Muscle of arm (tissue), 14 donors: ENCODE measurements at places on chromosomes 2 and 18. TPM values are rescaled to one million over a fixed set of nuclear protein-coding genes. Genes with fewer than 3 reads are reported as not detected.

DNA sequence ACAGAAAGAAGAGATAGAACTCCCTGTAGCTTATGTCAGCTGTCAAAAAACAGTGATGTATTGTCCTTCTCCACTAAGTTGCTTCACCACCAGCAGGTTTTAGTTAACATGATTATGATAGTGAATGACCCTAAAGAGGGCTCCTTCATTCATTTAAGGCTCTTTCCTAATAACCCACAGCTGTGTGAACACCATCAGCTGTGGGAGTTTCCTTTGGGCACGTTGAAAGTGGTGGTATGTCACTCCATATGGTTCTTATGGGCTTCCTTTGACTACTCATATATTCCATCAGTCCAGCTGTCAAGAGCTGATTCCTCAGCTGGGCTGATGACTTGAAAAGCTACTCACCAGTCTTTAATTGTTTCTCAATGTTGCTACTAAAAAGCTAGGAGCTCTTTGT is 210.3 kb downstream of the UBE2E3 start:
- DNase-seq: no peak

DNA sequence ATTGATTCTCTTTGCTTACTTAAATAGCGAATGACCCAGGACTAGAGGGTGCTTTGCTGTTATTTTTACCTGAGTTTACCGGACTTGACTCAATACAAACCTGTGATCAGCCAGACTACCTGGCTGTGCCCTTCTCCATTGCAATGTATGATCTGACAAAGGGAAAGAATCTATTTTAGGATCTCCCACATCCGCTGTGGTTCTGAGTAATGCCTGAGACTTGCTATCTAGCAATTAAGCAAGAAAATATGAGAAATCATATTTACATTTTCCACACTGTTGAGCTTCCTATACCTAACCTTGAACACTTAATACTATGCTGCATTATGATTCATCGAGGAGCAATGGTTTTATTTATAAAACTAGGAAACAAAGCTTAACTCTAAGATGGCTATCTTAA is 215.2 kb downstream of the RAD51AP2 start:
- DNase-seq: no peak

- DNase-seq: no peak
Measured at GRCh38 chr2:176514805-176515500, 245.7 kb downstream of the MTX2 start.

DNA sequence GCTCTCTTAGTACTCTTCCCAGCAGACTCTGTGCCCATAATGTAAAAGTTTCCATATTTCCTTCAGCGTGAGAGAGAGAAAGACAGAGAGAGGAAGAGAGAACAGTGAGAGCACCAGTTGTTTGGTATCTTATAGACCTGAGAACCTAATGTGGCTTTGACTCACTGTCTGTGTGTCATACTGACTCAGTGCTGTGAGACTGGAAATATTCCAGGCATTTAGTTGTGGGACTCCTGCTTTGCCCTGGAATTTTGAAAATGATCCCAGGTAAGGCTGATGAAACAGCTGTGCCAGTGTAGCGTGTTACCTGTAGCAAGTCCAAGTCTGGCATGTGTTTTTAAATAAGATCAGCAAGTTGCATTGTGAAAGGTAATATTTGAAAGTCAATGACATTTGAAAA is 87.9 kb upstream of the KCNH7 start:
- no peak for DNase-seq

DNA sequence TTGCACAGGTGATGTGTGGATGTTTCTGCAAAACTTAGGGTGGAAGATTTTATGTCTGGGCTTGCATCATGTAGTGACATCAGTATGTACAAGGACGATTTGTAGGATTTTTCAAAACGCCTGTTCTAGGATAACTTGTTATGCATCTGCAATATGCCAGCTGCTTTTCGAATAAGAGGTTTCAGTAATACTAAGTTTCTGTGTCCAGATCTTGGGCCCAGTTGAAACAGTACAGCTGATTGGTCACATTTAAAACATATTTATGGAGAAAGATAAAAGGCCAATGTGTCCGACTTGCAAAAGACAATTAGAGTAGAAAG is 1.2 kb downstream of the PTPN4 start:
- DNase-seq: no peak

GRCh38 chr2:40823478-40823877 is 371.6 kb upstream of the SLC8A1 start:
- no peak for DNase-seq

DNA sequence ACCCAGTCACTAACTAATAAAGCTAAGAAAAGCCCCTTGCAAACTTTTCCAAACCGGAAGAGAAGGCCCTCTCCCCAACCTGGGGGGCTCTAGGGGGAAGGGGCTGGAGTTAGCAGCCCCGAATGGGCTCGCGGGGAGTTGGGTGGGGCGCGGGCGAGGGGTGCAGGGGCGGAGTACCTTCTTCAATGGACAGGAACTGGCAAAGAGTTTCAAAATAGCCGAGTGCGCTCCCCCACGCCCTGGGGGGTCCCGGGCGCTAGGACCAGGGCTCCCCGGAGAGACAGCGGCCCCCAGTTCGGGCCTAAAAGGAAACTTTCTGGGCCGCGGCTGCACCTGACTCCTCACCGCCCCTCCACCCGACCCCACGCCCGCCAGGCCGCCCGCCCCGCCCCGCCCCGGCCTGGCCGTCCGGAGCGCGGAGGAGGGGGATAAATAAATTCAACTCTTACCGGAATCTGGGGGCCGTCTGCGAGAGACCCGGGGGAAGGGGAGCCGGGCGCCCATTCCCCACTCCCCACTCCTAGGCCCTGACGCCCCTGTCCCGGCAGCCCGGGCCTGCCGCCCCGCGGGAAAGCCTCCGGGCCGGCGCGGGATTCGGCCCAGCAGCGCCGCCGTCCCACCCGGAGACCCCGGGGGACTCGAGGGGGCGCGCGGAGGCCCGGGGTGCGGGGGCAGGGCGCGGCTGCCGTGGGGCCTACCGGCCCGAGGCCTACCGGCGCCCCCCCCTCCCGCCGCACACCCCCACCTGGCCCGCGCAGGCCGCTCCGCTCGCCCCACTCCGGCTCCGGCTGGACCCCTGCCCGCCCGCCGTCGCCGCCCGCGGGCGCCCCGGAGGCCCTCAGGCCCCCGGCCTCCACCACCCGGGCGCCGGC is 868 bp downstream of the INO80D start:
- DNase-seq: peak; percentile 40

DNA sequence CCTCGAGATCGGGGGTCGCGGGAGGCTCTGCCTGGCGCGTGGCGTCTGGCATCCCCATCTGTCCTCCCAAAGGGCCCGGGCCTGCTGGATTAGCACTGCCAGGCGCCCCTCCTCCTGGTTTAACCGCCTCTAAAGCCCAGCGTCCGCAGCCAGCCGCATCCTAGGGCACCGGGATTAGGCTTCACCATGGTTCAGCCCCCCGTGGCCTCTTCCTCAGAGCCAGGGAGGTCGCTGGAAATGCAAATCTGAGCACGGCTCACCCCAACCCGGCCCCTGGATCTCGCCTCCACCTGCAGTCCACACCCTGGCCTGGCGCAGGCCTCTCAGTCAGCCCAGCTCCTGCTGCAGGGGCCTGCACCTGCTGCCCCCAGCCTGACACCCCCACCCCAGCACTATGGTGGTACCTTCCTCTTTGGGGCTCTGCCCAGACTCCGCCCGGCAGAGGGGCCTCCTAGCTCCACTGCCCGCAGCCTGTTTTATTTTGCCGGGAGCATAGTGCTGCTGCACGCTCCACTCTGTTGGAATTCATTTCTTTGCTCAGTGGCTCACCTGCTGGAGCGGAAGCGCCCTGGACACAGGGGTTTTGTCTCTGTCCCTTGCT is 13.2 kb downstream of the PRELID3A start:
- DNase-seq: peak; percentile 46

GRCh38 chr2:215790523-215791421 is 222.6 kb downstream of the MREG start:
- no peak for DNase-seq

TMEM131 gene
- 49.9 TPM for polyA plus RNA-seq

ANKRD62 gene
- not detected for polyA plus RNA-seq

SCN9A gene
- polyA plus RNA-seq: 6.3 TPM

ST8SIA5 gene
- polyA plus RNA-seq: 5.4 TPM
